ENCODE measurements at places on chromosomes 11 and 22.
A peak's percentile ranks its signal among the peaks of the same experiment; 100 is the strongest.

DNA sequence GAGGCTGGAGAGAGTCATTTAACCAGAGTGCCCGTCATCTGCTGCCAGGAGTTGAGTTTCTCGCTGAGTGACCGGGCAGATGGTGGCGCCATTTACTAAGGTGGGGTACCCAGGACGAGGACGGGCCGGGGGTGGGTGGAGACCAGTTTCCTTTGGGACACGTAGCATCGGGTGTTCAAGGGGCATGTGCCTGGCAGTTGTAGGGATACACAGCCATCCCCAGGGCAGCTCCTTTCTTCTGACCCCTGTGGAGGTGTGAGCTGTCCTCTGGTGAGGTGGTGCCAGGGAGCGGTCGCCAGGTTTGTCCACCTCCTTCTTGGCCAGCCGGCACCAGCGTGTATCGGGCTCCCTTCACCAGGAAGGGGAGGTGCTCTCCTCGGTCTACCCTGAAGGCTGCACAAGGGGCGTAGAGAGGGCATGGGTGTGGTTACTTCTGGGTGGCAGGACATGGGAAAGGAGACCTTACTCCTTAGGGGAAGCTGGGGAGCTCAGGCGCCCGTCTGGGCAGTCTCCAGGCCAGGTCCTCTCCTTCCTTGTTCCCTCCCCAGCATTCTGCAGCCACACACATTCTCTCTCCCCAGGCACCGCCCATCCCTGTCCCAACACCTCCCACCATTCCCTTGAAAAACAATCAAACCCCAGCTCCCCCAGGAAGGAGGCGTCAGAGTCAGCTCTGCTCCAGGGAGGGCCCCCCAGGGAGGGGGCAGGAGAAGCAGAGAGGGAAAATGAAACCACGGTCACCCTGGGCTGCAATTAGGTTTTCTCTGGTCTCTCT is 10.3 kb upstream of the MB start:
- no peak for DNase-seq

DNA sequence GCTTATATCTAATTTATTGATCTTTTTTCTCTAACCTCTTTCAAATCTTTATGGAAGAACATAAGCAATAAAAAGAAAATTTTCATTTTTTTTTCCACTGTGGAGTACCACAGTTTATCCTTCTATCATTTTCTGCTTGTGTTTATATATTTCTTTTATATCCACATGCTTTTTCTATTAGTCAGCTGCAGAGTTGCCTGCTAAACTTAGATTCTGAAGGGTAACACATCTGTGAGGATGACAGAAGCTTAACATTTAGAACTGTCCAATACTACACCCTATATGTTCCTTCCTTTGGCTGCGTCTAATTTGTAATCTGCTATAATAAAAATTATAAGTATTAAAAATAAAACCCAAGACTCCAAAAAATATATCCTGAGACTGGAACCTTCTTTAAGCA is 20.8 kb downstream of the CCDC90B start:
- DNase-seq, result no peak

DNA sequence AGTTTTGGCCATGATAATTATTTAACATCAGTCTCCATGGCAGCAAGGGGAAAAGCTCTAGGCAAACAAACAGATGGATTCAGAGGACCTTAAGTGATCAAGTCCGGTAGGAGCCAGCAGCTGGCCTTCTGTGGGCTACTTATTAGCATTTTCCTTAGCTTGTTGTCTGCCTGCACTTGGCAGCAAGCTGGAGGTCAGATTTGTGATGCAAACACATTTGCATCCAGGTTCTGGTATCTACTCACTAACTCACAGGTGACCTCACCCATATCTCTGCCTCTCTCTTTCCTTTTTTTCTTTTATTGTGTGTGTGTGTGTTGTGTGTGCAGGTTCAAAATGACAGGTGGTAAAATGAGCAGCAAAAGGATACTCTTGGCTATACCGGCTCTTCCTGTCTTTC is 32.3 kb downstream of the ARHGAP42 start:
- no peak for DNase-seq

DNA sequence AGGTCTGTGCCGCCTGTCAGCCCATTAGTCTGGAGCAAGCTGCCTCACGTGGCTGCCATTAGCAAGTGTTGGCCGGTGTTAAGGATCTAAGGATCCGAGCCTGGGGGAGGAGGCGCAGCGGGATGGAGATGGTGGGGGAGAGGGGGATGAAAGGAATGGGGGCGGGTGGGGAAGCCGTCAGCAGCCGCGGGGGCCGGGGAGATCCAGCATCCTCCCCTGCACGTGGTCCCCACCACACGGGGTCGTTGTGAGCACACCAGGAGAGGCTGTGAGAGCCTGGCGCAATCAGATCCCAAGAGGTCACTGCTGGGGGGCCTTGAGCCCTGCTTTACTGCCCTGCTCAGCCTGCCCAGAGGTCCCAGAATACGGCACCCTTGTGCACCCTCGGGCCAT is 7.3 kb downstream of the CABP7 start:
- peak; percentile 29 for DNase-seq

DNA sequence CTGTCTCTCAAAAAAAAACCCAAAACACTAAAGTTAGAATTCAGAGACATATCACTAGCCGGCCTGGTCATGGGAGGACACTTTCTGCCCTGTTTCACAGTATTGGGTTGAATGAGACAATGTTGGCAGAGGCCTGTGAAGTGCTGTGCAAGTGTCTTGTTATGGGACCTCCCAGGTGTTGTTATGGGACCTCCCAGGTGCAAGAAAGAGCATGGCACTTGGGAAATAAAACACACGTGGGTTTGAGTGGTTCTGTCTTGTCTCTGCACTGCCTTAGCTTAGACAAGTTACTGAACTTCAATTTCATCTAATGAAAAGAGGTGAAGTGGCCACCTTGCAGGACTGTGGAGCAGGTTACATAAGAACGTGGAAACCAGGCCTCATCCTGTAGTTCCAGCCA is 28.9 kb upstream of the RAB1B start:
- DNase-seq, result no peak

DNA sequence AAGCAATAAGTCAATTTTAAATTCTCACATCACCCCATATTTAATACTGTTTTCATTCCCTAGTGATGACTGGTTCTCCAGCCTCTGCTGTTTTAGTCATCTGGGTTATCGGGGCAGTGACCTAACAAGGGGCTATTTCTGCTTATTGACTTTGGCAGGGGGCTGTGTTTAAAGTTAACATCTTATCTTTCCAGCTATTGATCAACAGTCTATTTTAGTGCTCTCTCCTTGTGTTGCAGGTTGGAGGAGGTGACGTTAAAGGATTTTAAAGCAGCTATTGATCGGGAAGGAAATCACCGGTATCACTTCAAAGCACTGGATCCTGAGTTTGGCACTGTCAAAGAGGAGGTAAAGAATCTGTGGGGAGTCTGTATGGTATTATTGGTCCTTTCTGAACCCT is 7.7 kb upstream of the DLAT start:
- no peak for DNase-seq

- DNase-seq, result no peak
These were observed 620.7 kb upstream of the ARHGAP42 start for GRCh38 chr11:100066399-100066798.

GRCh38 chr11:65058012-65058411 is 341 bp downstream of the NAALADL1 start:
- no peak for DNase-seq

- DNase-seq, result no peak
These were observed 27.8 kb upstream of the LMO2 start for GRCh38 chr11:33919645-33920044.

DNA sequence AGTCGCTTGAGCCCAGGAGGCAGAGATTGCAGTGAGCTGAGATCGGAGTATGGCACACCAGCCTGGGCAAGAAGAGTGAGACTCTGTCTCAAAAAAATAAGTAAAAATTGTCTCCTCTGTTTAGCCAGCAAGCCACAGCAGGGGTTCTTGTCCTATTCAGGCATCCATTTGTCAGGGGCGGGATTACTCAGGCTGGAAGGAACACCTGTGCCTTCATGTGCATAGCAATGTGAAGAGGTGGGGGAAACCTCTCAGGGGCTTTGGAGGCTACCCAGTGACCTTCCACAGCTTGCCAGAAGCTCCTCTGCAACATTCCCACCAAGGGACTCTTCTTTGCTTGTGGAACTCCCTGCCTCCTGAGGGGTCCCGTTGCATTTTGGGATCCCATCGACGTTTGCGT is 63.3 kb downstream of the FBLN1 start:
- DNase-seq, result no peak

DNA sequence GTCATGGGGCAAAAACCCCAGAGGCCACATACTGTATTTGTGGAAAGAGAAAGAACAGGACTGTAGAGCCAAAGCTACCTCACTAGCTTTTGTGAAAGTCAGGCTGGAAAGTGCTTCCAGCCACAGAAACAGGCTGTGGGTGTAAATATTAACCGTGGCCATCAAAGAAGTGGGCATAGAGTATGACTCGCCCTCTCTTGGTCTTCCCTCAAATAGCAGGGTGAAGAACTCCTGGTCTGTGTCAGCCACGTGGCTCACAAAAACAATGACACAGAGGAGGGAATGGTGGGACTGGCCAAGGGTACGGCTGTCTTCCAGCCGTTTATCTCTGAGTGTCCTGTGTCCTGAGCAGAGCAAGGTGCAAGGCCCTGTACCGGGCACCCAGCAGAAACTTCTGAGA is 37.6 kb upstream of the UBASH3B start:
- no peak for DNase-seq

DNA sequence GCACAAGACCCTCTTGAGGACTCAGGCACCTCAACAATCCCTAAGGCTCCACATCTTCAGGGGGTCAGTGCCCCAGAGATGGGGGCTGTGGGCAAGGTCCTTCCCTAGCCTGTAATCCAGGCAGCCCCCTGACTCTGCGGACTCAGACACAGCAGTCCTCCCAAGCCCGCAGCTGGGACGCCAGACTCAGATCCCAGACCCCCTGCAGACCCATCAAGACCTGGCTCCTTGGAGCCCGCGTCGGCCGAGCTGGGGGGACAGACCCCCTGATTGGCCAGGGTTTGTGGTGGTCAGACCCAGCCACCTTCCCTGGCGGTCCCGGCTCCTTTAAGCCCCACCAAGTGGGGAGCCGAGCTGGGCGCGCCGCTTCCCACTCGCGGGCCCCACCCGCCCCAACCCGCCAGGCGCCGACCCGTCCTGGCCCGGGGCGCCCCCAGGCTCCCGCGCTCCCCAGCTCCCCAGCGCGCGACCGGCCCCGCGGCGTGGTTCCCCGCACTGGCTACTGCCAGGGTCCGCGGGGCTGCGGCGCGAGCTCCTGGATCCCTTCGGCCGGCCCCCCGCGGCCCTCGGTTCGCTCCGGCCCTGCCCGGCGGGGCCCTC is 458 bp downstream of the OSBPL5 start:
- DNase-seq, result no peak

- DNase-seq, result no peak
These were observed 207.7 kb downstream of the KCNA4 start for GRCh38 chr11:29809121-29809520.

DNA sequence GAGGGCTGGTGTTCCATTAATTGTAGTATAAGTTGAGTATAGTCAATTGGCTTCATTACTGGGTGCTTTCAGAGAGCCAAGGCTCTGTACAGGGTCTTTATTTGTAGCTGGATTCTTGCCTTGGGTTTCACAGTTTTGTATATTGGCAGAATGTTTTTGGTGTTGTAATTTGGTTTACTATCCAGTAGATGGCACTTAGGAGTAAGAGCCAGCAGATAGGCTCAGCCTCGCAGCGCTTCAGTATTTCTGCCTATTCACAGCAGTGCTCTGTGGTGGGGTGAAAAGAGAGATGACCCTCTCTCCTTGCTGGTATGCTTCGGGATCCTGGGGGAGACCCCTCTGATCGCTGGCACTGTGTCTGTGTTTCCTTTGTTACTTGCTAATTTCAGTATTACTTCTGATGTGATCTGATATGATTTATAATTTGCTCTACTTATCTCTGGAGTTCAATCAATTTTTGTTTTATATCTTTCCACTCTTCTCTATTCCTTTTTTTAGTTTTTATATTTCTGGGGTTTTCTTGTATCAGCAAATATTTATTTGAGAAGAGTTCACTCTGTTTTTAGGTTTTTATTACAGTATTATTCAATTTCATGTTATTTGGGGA is 52.2 kb downstream of the ANO5 start:
- peak; percentile 6 for DNase-seq

- DNase-seq, result no peak
These were observed 64.4 kb downstream of the SPON1 start for GRCh38 chr11:14026961-14027360.

DNA sequence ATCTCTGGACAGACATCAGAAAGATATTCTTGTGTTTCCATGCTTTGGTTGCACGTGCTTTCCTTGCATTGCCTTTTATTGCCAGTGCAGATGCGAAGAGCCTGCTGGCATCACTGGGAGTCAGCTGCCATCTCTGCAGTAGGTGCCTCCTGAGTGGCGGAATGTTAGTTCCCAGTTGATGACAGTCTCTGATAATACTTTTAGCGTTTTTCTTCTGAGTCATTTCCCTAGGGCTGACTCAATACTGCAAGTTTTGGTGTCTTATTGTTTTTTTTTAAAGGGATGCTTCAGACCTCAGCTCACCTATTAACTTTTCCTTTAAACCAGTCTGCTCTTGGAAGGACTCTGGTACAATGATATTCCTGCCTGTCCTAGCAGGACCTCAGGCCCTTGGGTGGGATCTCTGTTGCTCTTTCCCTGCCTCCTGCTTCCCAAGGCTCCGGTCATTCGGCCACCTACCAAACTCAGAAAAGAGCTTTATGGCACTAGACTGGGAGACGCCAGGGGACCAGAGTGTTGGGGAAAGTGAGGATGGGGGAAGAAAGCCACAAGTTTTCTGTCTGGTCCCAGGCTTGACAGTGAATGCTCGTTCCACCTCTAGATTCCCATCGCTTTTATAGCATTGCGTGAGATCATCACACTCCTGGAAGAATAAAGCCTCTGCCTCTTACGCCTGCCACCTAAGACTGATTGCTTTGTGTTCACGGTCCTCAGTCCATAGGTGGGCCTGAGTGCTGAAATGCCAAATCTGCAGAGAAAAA is 308.7 kb downstream of the DDX10 start:
- DNase-seq, result no peak

DNA sequence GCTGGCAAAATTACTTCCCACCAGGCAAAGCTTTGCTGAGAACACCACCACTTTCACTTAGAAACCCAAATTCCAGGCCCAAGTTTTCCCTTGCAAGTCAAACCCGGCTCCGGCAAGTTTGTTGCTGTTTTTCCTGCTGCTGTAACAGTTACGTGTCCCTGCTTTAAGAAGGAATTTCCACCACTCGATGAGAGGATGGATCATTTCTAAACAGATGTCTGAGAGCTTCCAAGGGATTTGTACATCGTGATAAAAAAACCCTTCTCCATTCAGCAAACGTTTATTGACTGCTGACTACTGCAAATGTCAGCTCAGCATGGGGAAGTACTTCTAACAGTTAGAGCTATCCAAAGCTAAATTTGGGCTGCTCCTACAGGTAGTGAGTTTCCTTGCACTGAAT is 19.7 kb downstream of the P2RX3 start:
- DNase-seq, result no peak
